ENCODE measurements at places on chromosomes 2 and 18. TPM values are rescaled to one million over a fixed set of nuclear protein-coding genes. Genes with fewer than 3 reads are reported as not detected.
A peak's percentile ranks its signal among the peaks of the same experiment; 100 is the strongest.

Gene FAM228A
- polyA plus RNA-seq = 0.75 TPM

Gene PIEZO2
- polyA plus RNA-seq = 16.6 TPM

Gene PDK1
- polyA plus RNA-seq = 12.6 TPM

Gene UGT1A8
- polyA plus RNA-seq = not detected

Gene SERPINB4
- not detected for polyA plus RNA-seq

GRCh38 chr2:180325416-180326120, 318.5 kb upstream of the CWC22 start:
- peak; percentile 20 for DNase-seq

- no peak for DNase-seq
Measured at GRCh38 chr2:196638765-196639164, 750 bp upstream of the CCDC150 start.

GRCh38 chr2:144937910-144938709, 418.2 kb upstream of the ZEB2 start:
- DNase-seq = peak; percentile 75

DNA sequence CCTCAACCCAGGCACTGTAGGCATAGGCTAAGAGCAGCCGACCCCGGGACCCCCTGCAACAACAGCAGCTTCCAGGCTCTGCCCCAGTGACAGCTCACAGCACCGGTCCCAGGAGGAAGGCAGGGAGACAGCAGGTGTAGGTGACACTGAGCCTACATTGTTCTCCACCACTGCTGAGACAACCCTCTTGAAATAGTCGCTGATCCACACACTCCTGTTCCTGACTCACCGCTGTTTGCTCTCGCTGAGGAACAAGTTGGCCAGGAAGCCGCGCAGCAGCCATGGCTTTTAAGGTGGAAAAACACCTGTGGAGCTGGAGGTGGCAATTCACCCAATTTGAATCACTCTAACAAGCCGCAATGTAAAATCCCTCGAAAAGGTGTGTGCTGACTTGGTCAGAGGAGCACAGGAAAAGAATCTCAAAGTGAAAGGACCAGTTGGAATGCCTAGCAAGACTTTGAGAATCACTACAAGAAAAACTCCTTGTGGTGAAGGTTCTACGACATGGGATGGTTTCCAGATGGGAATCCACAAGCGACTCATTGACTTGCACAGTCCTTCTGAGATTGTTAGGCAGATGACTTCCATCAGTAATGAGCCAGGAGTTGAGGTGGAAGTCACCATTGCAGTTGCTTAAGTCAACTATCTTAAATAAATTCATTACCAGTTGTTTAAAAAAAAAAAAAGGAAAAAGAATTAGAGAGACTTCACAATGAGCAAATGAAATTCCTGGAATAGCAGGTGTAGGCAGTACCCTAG, 167.5 kb downstream of the ARL4C start:
- DNase-seq = no peak

DNA sequence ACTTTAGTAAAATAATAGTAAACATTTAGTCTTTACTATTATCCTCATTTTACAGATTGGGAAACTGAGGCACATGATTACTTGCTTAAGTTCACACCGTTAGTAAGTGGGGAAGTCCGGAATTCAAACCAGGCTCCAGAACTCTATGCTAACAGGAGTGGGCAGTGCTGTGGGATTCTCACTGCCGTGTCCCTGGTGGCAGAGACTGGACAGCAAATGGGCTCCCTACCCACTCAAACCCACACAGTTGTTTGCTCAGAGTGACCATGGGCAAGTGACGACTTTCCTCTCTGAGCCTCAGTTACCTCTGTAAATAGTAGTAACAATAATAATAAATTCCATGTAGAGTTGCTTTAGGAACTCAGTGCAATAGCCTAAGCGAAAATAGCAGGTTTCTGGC, 24.0 kb downstream of the MAIP1 start:
- DNase-seq = no peak

- DNase-seq = no peak
Measured at GRCh38 chr2:232190796-232191195, 187.8 kb upstream of the ALPP start.

- DNase-seq = no peak
Measured at GRCh38 chr2:152715854-152716428, 1.3 kb downstream of the PRPF40A start.

GRCh38 chr2:11787991-11788390, 41.6 kb downstream of the LPIN1 start:
- no peak for DNase-seq

DNA sequence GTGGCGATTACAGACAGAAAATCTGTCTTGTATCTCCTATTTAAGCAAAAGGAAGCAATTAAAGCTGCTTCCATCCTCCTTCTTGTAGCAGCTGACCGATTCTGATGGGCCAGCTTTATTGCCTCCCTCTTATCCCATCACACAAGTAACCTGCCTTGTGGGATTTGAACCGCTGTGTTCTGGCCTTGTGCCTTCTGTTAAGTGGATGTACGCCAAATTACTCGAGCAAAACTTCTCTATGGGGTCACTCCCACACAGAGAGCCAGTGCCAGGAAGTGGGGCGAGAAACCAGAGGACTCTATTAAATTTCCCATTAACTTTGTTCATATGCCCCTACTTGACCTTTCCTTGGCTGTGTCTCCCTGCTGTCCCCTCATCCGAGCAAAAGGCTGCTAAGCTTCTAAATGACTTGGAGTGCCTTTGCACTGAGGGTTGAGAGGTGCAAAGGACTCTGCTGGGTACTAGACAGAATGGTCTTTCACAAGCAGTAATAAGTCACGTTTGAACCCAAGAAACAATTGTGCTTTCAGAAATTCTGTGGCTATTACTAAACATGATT, 672.5 kb downstream of the MBD2 start:
- DNase-seq = peak; percentile 54

- no peak for DNase-seq
Measured at GRCh38 chr2:203209538-203209937, 29.3 kb upstream of the CYP20A1 start.

- no peak for DNase-seq
Measured at GRCh38 chr2:235716875-235717496, 223.1 kb downstream of the AGAP1 start.

DNA sequence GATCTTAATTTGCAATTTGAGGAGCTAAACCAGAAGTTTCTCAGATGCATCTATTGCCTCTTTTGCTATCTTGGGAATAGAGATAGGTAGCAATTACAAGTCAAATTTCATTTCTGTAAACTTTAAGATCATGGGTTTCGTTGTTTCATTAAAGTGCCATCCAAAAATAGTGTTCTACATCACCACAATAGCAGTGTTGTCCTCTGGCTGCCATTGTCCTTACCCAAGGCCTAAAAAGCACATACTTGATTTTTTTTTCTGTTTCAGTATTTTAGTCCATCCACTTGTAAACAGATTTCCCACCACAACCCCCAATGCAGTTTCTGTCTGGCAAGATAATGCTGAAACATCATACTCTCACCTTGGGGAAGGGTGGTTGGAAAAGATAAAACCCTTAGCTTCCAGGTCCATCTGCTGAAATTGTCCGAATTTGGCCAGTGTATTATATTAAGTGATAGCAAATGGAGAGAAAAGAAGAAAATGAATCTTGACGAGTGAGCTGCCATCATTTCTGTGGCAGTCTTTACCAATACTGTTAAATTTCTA, 136.2 kb downstream of the LCLAT1 start:
- no peak for DNase-seq

GRCh38 chr2:144703852-144704708, 184.2 kb upstream of the ZEB2 start:
- DNase-seq = no peak

DNA sequence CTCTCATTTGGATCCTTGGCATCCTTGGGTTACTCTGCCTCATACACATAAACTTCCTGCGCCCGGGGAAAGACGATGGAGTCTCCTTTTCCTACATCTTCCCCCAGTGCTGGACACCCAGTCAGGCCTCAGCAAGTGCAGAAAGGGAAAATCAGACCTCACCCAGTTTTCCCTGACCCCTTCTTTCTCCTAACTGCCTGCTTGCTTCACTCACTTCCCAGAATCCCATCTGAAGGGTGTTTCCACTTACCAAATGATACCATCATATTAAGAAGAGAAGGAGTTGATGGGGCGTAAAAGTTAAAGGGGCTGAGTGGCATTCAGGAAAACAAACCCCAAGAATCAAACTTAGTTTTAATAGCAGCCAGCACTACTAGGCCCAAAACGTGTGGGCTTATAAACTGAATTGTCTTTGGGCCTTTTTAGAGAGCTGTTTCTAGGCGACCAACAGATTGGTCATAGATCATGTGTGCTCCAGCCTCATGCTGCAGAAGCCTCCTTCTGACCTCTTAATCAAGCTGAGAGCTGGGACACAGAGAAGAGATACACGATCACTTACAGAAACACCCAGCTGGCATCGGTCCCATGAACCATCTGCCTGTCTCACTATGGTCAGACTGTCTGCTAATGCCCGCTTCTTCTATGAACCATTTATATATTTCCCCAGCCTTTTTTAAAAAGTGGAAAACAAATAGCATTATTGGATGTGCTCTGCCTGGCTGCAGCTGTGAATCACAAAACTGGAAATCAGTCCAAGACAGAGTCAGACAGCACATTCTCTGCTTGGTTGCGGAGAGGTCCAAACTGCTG, 165.7 kb upstream of the SLC14A2 start:
- DNase-seq = peak; percentile 40

DNA sequence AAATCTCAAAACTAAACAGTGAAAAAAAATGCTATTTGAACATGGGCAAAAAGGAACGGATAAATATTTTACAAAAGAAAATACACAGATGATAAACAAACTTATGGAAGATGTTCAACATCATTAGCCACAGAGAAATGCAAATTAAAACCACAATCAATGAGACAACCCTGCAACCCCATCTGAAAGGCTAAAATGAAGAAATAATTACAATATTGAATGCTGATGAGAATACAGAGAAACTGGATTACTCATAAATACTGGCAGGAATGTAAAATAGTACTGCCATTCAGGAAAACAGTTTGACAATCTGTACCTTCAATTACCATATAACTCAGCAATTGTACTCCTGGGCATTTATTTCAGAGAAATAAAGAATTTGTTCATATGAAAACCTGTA, 193.1 kb upstream of the UBE2E3 start:
- DNase-seq = no peak

- DNase-seq = no peak
Measured at GRCh38 chr2:169343202-169343601, 19.1 kb downstream of the LRP2 start.

DNA sequence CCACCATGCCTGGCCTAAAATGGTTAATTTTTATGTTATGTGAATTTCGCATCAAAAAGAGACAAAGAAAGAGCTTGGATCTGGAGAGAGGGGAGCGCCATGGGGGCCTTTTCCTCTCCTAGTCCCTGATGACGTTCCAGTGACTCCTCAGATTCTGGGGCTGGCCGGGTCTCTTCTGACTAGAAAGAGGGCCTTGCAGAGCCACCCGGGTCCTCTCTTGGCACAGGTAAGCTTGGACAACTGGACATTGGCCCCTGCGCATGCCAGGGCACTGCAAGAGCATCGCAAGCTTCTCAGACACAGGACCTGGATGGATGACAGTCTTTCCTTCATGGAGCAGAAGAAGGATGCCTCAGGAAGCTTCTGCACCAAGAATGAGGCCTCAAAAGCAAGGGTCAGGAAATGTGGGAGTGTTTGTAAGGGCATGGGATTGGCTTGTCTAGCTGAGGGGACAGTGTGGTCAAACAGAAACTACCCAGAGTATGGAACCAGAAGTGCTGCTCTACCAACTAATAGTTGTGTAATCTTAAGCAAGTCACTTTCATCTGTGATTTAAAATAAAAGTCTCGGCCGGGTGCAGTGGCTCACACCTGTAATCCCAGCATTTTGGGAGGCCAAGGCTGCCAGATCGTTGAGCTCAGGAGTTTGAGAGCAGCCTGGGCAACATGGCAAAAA, 35.2 kb downstream of the FOSL2 start:
- DNase-seq = no peak

DNA sequence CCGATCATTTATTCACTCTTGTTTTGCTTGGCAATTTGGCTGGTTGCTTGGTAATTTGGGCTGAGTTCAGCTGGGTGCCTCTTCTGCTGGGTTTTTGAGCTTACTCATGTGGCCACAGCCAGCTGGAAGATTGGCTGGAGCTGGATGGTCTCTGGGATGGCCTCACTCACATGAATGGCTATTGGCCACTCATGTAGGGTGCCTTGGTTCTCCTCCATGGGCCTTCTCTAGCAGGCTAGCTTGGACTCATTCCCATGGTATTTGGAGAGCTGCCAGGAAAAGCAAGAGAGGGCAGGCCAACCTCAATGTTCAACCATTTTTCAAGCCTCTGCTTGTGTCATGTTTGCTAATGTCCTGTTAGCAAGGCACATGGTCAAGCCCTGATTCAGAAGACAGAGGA, 16.9 kb downstream of the ZAP70 start:
- DNase-seq = no peak

Measured in right renal cortex interstitium (tissue), 3 donors.